ENCODE measurements at places on chromosomes 5 and 9.

- no peak for DNase-seq
Measured at GRCh38 chr5:119355244-119355638, 578 bp upstream of the TNFAIP8 start.

GRCh38 chr5:108382784-108383330 is 959 bp upstream of the FBXL17 start:
- no peak for DNase-seq

GRCh38 chr9:107266624-107267368 is 16.3 kb upstream of the RAD23B start:
- DNase-seq: no peak

GRCh38 chr9:91428927-91429351 is 5.3 kb upstream of the NFIL3 start:
- no peak for DNase-seq

- DNase-seq: no peak
Measured at GRCh38 chr9:16139774-16140173, 586.9 kb downstream of the CCDC171 start.

DNA sequence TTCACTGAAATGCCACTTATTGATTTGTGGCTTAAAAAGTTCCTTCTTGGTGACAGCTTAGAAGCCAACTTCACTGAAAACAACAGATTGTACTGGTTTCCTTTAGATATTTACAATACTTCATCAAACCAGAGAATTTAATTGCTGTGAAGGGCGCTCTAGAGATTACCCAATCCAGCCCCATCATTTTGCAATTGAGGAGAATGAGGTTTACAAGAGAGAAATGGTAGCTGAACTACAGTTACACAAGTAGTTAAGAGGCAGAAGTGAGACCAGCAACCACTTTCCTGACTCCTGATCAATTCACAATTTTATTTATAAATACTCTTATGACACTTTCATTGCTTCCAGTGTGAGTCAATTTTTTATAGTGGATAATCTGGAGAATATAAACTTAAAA is 103.5 kb upstream of the APC start:
- no peak for DNase-seq

DNA sequence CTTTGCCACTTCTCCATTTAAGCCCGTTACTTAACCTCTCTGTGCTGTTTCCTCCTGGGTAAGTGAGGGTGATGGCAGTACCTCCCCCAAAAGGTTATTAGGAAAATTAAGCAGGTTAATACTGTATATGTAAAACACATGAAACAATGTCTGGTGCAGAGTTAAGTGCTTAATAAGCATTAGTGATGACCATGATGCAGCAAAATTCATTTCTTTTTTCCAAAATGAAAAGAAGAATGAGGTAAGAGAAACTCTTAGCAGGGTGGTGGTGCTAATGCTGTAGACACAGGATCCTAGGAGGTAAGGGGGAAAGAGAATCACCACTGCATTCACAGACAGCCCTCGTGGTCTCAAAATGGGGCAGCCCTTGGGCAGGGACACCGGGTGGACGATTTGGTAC is 115.1 kb upstream of the RAI14 start:
- DNase-seq: no peak
